Activated CD4-positive, alpha-beta memory T cell treated with anti-CD3 and anti-CD28 coated beads, Interleukin-2, amount 10 ng/mL, durations not matched to agents 7 days and 5 days (primary cell): ENCODE measurements at places on chromosomes 2 and 18. TPM values are rescaled to one million over a fixed set of nuclear protein-coding genes. Genes with fewer than 3 reads are reported as not detected.

- no peak for DNase-seq
- peaks cover 7% of the 10 kb centered on the region for H3K27me3 ChIP-seq
- peaks cover 11% of the 10 kb centered on the region for H3K4me1 ChIP-seq
- H3K36me3 ChIP-seq = no peaks in the 10 kb centered on the region
- H3K4me3 ChIP-seq = no peak overlapping the region
- H3K27ac ChIP-seq = no peak overlapping the region
These were observed 99.5 kb upstream of the AGAP1 start for GRCh38 chr2:235394278-235394828.

The CENPA gene
- total RNA-seq = 43.1 TPM

GRCh38 chr2:207395535-207396251, 134.1 kb upstream of the CREB1 start:
- peak overlapping the region; percentile 71 for H3K27ac ChIP-seq
- H3K4me1 ChIP-seq = peaks cover 12% of the 10 kb centered on the region
- peaks cover 2% of the 10 kb centered on the region for H3K27me3 ChIP-seq
- peaks cover 7% of the 10 kb centered on the region for H3K36me3 ChIP-seq
- DNase-seq = no peak
- H3K4me3 ChIP-seq = no peak overlapping the region

GRCh38 chr2:185318271-185318724, 420.3 kb upstream of the FSIP2 start:
- no peak for DNase-seq
- H3K36me3 ChIP-seq = no peaks in the 10 kb centered on the region
- H3K27ac ChIP-seq = no peak overlapping the region
- no peak overlapping the region for H3K4me3 ChIP-seq

GRCh38 chr2:9594366-9595054, 36.3 kb downstream of the YWHAQ start:
- peak overlapping the region; percentile 66 for H3K27ac ChIP-seq
- DNase-seq = no peak

GRCh38 chr2:111662771-111663470, 221.1 kb downstream of the ANAPC1 start:
- H3K27me3 ChIP-seq = peaks cover 22% of the 10 kb centered on the region
- peak; percentile 64 for DNase-seq
- peak overlapping the region; percentile 49 for H3K27ac ChIP-seq

The CCDC121 gene
- total RNA-seq = 0.78 TPM

The PSD4 gene
- total RNA-seq = 272 TPM

- no peak overlapping the region for H3K4me3 ChIP-seq
- H3K4me1 ChIP-seq = no peaks in the 10 kb centered on the region
- no peak for DNase-seq
- H3K27ac ChIP-seq = no peak overlapping the region
- no peaks in the 10 kb centered on the region for H3K36me3 ChIP-seq
These were observed 12.5 kb downstream of the CYP26B1 start for GRCh38 chr2:72134997-72135800.
